ENCODE measurements at places on chromosomes 11 and 22.
A peak's percentile ranks its signal among the peaks of the same experiment; 100 is the strongest.

GRCh38 chr22:39689421-39689820 is 118.9 kb downstream of the CACNA1I start:
- no peak for DNase-seq

DNA sequence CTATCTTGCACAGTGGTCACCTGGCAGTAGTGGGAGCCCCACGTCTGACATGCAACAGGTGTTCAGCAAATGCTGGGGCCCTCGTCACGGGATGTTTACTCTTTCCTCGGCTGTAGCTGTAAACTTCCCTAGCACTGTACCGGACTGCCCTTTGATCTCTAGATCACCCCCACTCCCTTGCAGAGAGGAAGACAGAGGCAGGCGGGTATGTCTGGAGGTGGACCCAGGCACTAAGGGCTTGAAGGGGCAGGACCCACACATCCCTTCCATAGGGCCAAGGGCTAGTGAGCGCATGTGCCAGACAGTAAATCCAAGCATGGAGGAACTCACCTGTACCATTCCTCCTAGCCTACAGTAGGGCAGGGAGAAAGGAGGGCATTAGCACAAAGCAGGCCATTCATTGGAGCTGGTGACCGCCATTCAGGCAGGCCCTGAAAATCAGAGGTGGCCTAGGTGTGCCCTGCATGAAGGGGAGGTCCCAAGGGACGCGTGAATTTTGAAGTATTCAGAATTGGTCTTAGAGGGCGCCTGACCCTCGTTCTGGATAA is 1.9 kb upstream of the SMTN start:
- DNase-seq = no peak

GRCh38 chr11:111582881-111583280 is 19.4 kb upstream of the SIK2 start:
- no peak for DNase-seq

DNA sequence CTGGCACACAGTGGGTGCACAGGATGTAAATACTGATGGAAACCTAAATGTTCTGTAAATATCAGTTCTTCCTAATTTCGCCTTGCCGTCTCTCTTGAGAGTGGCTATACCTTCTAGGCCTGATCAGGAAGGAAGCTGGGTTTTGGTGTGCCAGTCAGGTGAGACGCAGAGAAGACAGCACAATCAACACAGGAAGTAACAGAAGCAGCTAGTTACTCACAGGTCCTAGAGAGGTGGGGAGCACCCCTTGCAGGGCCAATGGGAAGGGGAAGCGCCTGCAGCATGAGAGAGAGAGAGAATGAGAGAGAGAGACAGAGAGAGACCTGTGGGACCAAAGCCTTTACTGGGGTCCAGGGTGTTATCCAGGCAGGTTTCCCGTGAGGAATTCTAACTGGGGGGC is 80.8 kb downstream of the FBLN1 start:
- no peak for DNase-seq

DNA sequence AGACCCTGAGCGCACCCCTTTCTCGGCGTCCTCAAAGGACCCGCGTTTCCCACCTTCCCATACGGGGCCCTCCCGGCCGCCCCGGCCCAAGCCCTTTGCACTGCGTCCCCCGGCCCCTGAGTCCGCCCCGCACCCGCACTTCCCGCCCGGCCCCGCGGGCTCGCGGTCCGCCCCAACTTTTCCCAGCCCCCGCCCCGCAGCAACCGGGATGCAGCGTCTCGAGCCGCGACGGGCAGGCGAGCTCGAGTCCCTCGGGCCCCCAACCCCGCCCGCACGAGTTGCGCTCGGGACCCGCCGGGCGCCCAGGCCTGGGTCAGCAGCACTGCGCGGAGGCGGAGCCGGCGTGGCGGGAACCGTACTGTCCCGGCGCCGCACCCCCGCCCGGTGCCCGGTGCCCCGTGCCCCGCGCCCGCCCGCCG is 371 bp downstream of the SMCO4 start:
- no peak for DNase-seq

- peak; percentile 16 for DNase-seq
These were observed 143.9 kb downstream of the INSC start for GRCh38 chr11:15258433-15259165.

DNA sequence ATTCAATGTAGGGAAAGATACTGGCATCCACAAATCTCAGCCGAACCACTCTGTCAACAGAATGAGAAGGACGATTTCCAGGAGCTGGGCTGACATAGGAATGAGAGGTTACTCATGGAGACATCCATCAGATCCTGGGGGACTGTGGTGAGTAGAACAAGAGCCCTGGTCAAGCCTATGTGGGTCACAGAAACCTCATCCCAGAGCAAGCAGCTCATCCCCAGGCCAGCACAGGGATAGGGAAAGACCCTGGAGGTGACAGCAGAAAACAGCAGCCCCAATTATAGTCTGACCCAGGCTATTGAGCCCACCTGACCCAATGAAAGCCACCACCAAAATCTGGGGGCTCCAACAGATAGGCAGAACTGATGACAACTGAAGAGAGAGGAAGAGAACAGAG is 128.0 kb upstream of the SERPIND1 start:
- no peak for DNase-seq

Data from fibroblast of skin of right biceps (primary cell).